ENCODE measurements at places on chromosomes 7 and 10.

- no peak for DNase-seq
Observed at GRCh38 chr7:2953588-2954407, 89.9 kb downstream of the CARD11 start.

DNA sequence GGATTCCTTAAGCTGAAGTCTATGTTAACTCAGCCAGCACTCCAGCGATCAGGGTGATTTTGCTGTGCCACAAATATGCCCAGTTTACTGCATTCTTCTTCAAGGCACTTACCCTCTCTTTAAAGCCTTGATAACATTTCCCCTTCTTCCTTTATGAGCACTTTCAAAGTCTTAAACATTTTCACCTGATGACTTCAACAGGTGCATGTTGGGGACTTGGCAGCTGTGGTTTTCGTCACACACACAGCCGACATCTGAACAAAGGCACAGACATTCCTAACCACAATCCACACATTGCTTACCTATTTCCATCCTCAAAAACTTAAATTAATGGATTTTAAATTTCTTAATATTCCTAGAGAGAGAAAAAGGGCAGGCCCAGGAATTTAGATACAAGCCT is 331.5 kb downstream of the CRPPA start:
- DNase-seq: no peak

GRCh38 chr10:119409906-119410305 is 132.6 kb downstream of the RGS10 start:
- DNase-seq: no peak

DNA sequence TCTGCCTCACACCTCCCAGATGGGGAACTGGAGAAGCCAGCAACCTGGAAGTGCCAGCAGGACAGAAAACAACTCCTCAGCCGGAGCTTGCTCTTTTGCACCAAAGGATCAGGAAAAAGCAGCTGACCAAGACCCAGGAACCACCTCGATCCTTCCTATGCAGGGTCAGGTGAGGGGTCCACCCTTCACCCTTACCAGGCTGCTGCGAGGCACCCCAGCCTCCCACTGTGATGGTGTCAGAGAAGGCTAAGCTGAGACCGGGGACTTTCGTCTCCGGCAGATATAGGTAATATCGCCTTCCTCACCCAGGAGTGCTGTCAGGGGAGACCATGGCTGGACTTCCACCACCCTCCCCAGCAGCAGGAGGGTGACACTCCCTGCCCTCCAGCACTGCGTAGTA is 254.7 kb downstream of the TCERG1L start:
- DNase-seq: no peak

- DNase-seq: peak; percentile 86
Observed at GRCh38 chr7:67019562-67020390, 23.1 kb downstream of the TYW1 start.

- peak; percentile 46 for DNase-seq
Observed at GRCh38 chr7:120941064-120941463, 9.5 kb upstream of the ING3 start.

DNA sequence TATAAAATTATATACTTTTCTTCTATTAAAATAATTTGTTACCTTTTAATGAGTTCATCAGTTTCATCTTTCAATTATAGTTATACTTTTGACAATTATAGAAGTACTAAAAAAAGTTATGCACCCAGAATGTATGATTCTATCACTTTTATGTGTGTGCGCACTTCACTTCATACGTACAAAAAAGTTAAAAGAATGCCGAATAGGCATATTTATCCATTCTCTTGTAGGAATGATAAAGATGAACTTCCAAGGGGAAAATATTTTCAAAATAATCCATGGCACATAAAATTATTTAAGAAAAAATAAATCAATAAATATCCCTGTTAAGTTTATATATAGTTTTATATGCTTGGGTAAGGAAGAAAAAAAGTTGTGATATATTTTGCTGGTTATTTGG is 166.9 kb upstream of the PRSS1 start:
- no peak for DNase-seq

DNA sequence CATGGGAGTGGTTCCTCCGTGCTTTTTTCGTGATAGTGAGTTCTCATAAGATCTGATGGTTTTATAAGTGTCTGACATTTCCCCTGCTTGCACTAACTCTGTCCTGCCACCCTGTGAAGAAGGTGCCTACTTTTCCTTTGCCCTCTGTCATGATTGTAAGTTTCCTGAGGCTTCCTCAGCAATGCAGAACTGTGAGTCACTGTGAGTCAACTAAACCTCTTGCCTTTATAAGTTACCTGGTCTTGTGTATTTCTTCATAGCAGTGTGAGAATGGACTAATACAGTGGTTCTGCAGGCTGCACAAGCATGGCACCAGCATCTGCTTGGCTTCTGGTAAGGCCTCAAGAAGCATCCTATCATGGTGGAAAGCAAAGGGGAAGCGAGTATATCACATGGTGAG is 1144.6 kb downstream of the SORCS3 start:
- DNase-seq: no peak

GRCh38 chr10:46520381-46520780 is 36.1 kb downstream of the GPRIN2 start:
- DNase-seq: peak; percentile 54

DNA sequence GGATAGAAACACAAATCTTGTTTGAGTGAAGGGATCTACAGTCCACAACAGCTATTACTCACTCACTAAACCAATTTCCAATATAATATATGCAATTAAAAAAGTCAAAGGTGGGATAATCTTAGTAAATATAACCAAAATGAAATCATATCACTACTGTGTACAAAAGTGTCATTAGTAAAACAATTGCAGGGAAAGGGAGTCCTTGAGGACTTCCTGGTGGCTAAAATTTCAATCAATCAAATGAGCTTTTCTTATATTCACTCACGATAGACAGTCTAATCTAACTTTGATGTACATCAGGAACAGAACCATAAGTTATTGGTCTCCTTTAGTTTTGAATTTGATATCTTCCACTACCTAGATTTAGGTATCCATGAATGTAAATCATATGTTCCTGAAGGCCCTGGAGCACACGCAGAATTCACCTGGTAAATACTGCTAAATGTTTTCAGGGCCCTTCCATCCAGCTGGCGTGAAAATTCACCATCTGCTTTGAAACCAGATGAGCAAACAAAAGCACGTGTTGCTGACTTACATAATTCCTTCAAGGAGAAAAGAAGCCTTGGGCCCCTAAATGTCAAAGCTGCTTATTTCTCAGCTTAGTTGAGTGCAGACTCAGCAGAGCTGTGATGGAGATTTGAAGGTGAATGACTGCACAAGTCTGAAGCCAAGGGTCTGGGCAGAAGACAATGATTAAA is 159.3 kb upstream of the TMEM196 start:
- peak; percentile 74 for DNase-seq

Measured in NCI-H524 (cell line).